ENCODE measurements at places on chromosomes 13 and 19. TPM values are rescaled to one million over a fixed set of nuclear protein-coding genes. Genes with fewer than 3 reads are reported as not detected.

GRCh38 chr19:35076657-35077056, 35.1 kb downstream of the HPN start:
- DNase-seq, result peak; percentile 65

The LILRB5 gene
- not detected for total RNA-seq

The ZNF225 gene
- 6.8 TPM for total RNA-seq

DNA sequence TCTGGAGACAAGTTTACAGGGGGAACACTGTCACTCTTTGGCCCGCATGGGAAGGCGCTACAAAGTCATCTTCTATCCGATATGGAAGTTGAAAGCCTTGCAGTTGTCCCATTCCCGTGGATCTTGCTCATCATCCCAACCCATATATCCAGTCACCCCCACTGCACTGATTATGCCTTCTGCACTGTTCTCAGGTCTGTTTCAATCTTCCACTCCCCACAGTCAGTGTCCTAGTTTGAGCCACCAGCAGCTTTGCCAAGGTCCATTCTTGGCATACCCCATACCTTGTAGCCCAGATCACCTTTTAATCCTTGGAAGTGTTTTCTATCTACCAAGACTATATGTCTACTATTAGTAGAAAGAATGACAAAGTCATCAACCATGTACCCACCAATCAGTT, 88.1 kb downstream of the MIPEP start:
- no peak for DNase-seq

The GPR183 gene
- total RNA-seq, result 0.29 TPM

DNA sequence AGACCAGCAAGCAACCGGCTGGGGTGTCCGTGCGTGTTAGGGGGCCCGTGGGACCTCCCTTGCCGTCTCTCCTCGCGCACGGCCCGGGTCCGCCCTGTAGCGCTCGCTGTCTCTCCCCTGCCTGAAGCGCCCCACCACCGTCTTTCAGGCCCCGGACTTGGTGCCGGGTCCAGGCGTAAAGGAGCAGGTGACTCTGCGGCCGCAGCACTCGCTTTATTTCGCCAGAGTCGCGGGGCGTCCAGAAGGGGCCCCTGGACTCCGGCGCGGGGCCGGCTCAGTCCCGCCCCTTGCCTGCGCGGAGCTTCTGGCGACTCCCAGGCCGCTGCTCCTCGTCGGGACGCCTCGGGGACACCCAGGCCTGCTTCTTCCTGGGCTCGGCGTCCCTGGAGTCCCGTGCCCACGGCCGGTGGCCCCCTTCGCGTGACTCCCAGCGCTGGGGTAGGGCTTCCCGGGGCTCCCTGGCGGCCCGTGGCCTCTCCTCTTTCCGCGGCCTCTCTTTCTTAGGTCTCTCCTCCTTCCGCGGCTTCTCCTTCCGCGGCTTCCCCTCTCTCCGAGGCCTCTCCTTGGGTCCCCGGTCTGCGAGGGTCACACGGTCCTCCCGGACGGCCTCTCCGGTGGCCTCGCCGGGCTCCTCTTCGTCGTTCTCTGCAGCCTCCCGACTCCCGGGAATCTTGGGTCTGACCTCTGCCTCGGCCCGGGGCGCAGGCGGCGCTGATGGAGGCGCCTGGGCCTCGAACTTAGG, 3.1 kb downstream of the AMH start:
- peak; percentile 94 for DNase-seq

The ZNF667 gene
- total RNA-seq, result 7.7 TPM

The C5AR2 gene
- total RNA-seq, result 2.5 TPM

The CCL25 gene
- total RNA-seq, result not detected

DNA sequence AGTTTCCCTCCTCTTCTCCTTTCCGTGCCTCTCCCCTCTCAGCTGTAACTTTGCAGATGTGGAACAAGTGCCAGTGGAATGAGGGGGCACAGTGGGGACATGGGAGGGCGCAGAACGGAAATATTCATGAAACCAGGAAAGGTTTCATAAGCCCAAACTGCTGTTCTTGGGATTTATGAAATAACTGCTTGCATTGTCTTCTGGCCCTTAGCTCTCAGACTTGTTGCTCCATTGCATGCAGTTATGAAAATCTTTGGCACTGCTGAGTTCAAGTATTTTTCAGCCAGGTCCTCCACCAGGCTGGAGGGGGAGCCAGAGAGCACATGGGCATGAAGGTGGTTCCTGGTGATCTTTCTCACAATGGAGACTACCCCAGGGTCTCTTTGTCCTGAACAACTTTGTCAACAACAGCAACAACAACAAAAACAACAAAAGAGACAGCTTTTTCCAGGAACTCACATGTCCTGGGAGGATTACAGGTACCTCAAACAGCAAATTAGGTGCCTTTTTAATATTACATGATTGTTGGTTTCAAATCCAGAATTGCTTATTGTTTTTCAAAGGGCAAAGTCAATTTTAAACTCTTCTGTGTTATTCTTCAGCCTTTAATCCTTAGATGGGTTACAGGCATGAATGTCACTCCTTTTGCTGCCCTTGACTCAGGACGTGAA, 1.5 kb downstream of the RGCC start:
- peak; percentile 95 for DNase-seq

The GYS1 gene
- 25.6 TPM for total RNA-seq

DNA sequence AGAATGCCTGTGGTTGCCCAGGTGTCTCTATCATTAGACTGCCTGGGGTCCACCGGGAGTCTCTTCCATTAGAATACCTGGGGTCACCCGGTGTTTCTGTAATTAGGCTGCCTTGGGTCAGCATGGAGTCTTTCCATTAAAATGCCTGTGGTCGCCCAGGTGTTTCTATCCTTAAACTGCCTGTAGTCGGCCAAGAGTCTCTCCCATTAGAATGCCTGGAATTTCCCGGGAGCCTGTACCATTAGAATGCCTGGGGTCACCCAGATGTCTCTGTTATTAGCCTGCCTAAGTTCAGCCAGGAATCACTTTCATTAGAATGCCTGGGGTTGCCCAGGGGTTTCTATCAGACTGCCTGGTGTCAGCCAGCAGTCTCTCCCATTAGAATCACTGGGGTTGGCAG, 1492.8 kb downstream of the UQCRFS1 start:
- DNase-seq, result no peak

The ELF1 gene
- 60.7 TPM for total RNA-seq

The ZNF730 gene
- 0.72 TPM for total RNA-seq

DNA sequence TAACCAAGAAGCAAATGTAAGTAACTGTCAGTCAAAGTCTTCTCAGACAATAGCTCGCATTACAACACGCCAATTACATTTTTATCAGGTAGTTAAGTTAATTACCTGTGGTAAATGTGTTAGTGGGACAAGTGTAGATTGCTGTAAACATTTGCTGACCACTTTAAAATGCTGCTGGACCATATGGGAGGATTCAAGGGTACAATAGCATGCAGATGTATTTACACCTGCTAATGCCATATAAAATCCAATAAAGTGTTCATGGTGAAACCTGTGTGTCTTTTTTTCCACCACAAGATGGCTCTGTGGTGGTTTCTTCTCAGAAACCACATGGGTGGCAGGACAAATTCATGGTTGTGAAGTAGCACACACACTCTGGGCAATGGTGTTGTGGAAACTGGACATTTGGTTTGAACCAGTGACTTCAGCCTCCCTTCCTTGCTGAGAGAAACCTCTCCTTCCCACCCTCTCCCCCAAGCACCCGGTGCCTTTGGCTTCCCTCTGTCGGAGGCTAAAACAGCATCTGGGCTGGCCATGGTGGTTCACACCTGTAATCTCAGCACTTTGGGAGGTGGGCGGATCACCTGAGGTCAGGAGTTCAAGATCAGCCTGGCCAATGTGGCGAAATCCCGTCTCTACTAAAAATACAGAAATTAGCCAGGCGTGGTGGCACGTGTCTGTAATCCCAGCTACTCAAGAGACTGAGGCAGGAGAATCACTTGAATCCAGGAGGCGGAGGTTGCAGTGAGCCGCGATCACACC, 18.1 kb upstream of the GTF3A start:
- DNase-seq, result no peak

DNA sequence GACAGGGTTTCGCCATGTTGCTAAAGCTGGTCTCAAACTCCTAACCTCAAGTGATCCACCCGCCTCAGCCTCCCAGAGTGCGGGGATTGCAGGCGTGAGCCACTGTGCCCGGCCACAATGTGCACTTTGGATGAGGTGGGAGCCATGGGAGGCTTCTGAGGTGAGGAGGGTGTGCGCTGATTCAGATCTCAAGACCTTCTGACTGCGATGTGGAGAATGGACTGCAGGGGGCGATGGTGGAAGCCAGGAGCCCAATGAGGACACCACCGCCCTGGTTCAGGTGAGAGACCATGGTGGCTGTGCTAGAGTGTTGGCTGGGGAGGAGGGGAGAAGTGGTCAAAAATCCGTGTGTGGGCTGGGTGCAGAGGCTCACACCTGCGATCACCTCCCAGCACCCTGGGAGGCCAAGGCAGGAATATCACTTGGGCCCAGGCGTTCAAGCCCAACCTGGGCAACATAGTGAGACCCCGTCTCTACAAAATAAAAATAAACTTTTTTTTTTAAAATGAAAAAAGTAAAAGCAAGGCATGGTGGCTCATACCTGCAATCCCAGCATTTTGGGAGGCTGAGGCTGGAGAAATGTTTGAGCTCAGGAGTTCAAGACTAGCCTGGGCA, 5.6 kb downstream of the INAFM1 start:
- no peak for DNase-seq

DNA sequence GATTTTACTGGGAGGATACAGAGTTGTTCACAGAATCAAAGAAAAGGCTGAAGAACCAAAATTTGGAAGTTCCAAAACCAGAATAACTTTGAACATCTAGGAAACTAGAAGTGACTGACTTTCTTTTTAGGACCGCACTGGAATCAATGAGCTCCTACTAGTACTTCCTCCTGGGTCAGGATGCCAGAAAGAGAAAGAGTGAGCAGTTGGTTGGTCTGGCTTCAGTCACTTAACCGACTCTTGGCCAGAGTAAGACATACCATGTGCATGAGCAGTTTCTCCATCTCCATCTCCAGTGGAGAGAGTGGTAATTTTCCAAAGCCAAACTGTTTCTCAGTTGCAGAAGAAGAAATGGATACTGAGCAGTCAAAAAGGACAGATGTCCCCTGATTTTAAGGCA, 27.1 kb upstream of the MTUS2 start:
- peak; percentile 81 for DNase-seq

The IGFL1 gene
- not detected for total RNA-seq

DNA sequence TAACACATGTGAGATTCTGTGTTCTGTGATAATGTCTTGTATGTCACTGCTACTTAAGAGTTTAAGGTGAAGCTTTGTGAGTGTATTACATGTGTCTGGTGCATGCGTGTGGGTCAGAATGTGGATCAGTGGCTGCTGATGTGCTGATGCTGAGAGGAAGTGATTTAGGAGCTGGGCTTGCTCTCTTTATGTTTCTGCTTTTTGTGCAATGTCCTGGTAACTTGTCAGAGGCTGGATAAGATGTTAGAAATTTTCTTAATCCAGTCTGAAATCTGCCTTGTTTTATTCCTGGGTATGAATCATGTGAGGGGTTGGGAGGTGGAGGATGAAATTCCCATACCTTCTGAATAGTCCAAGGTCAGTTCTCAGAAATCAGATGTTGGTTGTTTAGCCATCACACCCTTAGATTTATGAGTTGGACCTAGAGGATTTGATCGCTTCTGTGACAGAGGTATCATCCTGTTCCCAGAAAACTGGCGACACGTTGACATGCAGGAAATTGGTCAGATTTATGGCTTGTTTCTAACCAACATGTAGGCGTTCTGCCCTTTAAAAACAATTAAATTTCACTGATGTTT, 24.5 kb upstream of the CXCL17 start:
- peak; percentile 74 for DNase-seq

- no peak for DNase-seq
Measured at GRCh38 chr19:7771072-7771471, 8.0 kb downstream of the CLEC4M start.

The CRB3 gene
- not detected for total RNA-seq

GRCh38 chr13:72185776-72186175, 318.8 kb upstream of the DACH1 start:
- DNase-seq, result no peak

GRCh38 chr19:31102674-31103073, 246.6 kb downstream of the TSHZ3 start:
- no peak for DNase-seq

The TNNT1 gene
- total RNA-seq, result not detected

Data from osteoblast (primary cell).